Stomach (tissue), 19 donors: ENCODE measurements at places on chromosomes 3 and 15.

- DNase-seq: no peak
- H3K27me3 ChIP-seq: no peaks in the 10 kb centered on the region
- no peaks in the 10 kb centered on the region for H3K36me3 ChIP-seq
- H3K4me3 ChIP-seq: no peak overlapping the region
- no peak overlapping the region for H3K27ac ChIP-seq
Observed at GRCh38 chr3:137294839-137295238, 337.1 kb downstream of the IL20RB start.

DNA sequence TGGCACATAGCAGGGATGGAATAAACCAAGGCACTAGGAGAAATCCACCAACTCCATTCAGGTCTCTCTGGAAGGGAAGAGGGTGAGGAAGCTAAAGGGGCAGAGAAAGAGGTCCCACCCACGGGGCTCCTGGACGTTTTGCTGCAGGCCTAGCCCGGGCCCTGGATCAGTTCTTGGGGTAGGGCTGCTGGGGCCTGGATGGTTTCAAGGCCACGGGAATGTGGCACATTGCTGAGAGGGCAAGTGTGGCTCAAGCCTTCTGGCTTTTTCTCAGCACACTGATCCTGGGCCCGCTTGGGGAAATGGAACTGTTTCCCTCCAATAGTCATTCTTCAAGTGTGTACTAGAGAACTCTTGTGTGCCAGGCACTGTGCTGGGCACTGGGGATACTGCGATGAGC is 24.0 kb downstream of the EPHB3 start:
- no peak for DNase-seq
- peaks cover 43% of the 10 kb centered on the region for H3K4me1 ChIP-seq
- H3K36me3 ChIP-seq: peaks cover 15% of the 10 kb centered on the region
- H3K27ac ChIP-seq: no peak overlapping the region
- no peak overlapping the region for H3K4me3 ChIP-seq

- H3K36me3 ChIP-seq: no peaks in the 10 kb centered on the region
- no peak overlapping the region for H3K27ac ChIP-seq
- peaks cover 42% of the 10 kb centered on the region for H3K4me1 ChIP-seq
- no peak overlapping the region for H3K4me3 ChIP-seq
- peak; percentile 59 for DNase-seq
Observed at GRCh38 chr3:100978011-100978659, 15.1 kb downstream of the ABI3BP start.

DNA sequence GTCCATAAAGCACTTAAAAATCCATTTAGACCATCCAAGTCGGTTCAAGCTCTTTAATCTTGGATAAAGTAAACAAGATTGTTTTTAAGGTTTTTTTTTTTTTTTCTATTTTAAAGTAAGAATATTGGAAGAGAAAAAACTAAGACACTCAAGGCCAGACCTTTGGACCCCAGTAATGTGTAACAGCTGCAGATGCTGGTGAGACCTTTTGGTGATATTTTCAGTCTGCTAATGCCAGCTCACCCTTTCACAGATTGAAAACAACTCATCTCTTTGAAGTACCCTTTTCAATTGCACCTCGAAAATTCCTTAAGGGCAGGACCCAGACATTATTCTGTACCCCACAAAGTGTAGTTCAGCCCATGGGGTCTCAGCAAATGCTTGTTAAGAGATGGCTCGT is 260.7 kb upstream of the CTNNB1 start:
- DNase-seq: no peak
- H3K27me3 ChIP-seq: no peaks in the 10 kb centered on the region

DNA sequence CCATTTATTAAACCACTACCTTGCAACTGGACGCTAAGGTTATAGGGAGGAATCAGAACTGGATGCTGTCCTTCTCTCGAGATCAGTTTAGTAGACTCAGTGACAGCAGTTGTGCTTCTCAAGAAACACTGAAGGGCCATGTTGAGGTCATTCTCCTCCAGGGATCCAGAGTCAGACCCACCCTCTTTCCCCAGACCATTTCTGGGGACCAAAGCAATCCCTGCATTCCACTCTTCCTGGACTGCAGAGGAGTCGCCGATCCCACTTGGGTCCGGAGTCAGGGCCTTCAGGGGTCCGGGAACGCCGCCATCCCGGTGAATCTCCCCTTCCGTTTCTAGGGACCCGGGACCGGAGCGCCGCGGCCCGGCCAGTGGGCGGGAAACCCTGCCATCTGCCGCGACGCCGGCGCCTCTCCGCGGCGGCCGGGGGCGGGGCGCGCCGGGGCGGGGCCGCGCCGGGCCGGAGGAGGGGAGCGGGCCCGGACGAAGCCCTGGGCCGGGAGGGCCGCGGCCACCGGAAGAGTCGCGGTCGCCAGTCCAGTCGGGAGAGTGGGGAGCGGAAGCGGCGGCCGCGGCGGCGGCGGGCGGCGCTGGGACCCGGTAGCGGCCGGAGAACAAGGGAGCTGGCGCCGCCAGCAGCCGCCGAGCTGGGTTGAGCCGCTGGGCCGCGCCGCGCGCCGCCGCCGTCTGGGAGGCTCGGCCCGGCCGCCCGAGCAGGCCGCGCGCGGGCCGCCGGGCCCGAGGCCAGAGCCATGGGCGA is at the start of gene DVL3:
Gene DVL3, plus strand, starts transcription at position 493 of the 759 bp plus-strand sequence. Its CDS starts 259 bp downstream, at position 752.
- peak within 1 kb of the TSS; percentile 61 for H3K4me3 ChIP-seq
- H3K27me3 ChIP-seq: no peaks in the 10 kb centered on the region
- H3K27ac ChIP-seq: peak within 1 kb of the TSS; percentile 95

- H3K27me3 ChIP-seq: no peaks in the 10 kb centered on the region
- H3K4me1 ChIP-seq: no peaks in the 10 kb centered on the region
- H3K4me3 ChIP-seq: no peak overlapping the region
- DNase-seq: no peak
- peak overlapping the region; percentile 71 for H3K27ac ChIP-seq
Observed at GRCh38 chr3:124272605-124273151, 280.8 kb upstream of the ROPN1 start.

- H3K36me3 ChIP-seq: no peaks in the 10 kb centered on the region
- no peaks in the 10 kb centered on the region for H3K4me1 ChIP-seq
- no peaks in the 10 kb centered on the region for H3K27me3 ChIP-seq
- no peak overlapping the region for H3K27ac ChIP-seq
Observed at GRCh38 chr3:190375671-190376070, 12.3 kb upstream of the CLDN16 start.

DNA sequence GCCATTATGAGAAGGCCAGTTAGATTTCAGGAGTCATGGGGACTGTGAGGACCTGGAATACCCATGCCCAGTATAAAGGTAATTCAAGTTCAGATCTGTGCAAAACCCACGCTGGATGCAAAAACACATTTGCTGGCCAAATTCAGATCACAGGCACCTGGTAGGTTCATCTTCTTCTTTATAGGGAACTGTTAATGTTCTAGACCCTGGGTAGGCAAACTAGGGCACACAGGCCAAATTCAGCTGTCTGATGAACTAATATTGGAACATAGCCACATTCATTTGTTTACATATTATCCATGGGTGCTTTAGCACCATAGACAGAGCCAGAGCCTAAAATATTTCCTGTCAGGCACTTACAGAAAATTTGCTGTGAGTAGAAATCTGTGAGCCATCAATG is 241.4 kb downstream of the PTPRG start:
- no peak for DNase-seq
- peaks cover 37% of the 10 kb centered on the region for H3K4me1 ChIP-seq
- no peaks in the 10 kb centered on the region for H3K27me3 ChIP-seq
- H3K36me3 ChIP-seq: no peaks in the 10 kb centered on the region
- H3K4me3 ChIP-seq: no peak overlapping the region

GRCh38 chr15:61337541-61337940 is 108.4 kb upstream of the RORA start:
- H3K4me3 ChIP-seq: no peak overlapping the region
- DNase-seq: no peak
- no peak overlapping the region for H3K27ac ChIP-seq
- H3K36me3 ChIP-seq: no peaks in the 10 kb centered on the region
- H3K27me3 ChIP-seq: no peaks in the 10 kb centered on the region

GRCh38 chr15:33104212-33104611 is 90.3 kb downstream of the FMN1 start:
- H3K4me1 ChIP-seq: no peaks in the 10 kb centered on the region
- no peaks in the 10 kb centered on the region for H3K36me3 ChIP-seq
- H3K27me3 ChIP-seq: no peaks in the 10 kb centered on the region
- no peak for DNase-seq

DNA sequence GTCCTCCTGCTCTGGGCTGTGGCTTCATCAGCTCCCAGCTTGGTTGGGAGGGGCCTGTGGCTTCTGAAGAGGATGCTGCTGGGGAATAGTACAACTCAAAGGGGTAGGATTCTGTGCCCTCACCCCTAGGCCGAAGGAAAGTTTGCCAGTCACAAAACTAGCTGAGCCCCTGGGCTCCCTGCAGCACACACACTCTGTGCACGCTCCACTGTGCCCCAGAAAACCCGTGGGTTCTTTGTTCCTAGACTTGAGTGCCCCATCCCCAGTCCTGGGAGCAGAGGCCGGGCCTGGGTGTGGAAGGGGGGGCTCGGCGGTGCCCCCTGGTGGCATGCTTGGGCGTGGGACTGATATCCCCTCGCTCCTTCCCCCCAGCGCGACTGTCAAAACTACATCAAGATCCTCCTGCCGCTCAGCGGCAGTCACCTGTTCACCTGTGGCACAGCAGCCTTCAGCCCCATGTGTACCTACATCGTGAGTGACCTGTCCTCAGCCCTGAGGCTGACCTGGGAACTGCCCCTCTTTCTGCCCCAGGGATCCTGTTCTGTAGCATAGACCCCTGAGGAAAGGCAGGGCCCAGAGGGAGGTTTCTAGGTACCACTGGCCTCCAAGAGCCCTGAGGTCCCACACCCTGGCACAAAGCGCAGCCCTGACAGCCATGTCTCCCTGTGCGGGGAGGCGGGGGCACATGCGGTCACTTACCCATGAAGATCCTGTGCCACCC is 14.2 kb downstream of the CIB1 start:
- H3K4me1 ChIP-seq: peaks cover 24% of the 10 kb centered on the region
- no peak overlapping the region for H3K27ac ChIP-seq
- DNase-seq: peak; percentile 61
- no peak overlapping the region for H3K4me3 ChIP-seq
- H3K27me3 ChIP-seq: no peaks in the 10 kb centered on the region

DNA sequence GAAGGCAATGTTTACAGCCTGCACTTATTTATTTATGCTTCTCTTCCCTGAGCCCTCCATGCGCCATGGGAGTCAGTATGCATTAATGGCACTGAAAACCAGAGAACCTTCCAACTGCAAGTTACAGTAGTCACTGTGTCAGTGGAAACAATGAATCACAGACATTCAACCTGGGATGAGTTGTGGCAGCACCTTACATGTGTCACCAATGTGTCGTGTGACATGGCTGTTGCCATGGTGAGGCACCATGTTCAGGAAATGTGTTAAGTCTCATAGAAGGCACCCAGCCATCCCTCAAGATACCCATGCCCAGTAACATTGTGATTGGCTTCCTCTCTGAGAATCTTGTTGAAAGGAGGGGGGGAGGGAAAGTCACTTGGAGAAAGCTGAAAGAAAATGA is 105.0 kb downstream of the FOXP1 start:
- DNase-seq: no peak
- H3K27ac ChIP-seq: no peak overlapping the region
- H3K4me3 ChIP-seq: no peak overlapping the region
- H3K27me3 ChIP-seq: no peaks in the 10 kb centered on the region
- H3K36me3 ChIP-seq: no peaks in the 10 kb centered on the region

GRCh38 chr3:116053017-116053416 is 392.3 kb downstream of the LSAMP start:
- no peak overlapping the region for H3K27ac ChIP-seq
- H3K4me3 ChIP-seq: no peak overlapping the region
- no peak for DNase-seq
- no peaks in the 10 kb centered on the region for H3K27me3 ChIP-seq
- no peaks in the 10 kb centered on the region for H3K4me1 ChIP-seq

GRCh38 chr15:85534031-85534430 is 153.6 kb downstream of the AKAP13 start:
- H3K27ac ChIP-seq: peak overlapping the region; percentile 47
- H3K4me3 ChIP-seq: no peak overlapping the region
- no peaks in the 10 kb centered on the region for H3K27me3 ChIP-seq
- H3K4me1 ChIP-seq: peaks cover 54% of the 10 kb centered on the region
- no peak for DNase-seq

- no peak overlapping the region for H3K4me3 ChIP-seq
- H3K27ac ChIP-seq: no peak overlapping the region
- peaks cover 8% of the 10 kb centered on the region for H3K4me1 ChIP-seq
- no peaks in the 10 kb centered on the region for H3K27me3 ChIP-seq
- DNase-seq: no peak
Observed at GRCh38 chr15:89802231-89802928, 12.3 kb downstream of the ANPEP start.

- H3K4me3 ChIP-seq: no peak overlapping the region
- H3K4me1 ChIP-seq: peaks cover 5% of the 10 kb centered on the region
- H3K36me3 ChIP-seq: no peaks in the 10 kb centered on the region
- H3K27ac ChIP-seq: no peak overlapping the region
Observed at GRCh38 chr3:36542186-36542585, 161.9 kb downstream of the STAC start.

DNA sequence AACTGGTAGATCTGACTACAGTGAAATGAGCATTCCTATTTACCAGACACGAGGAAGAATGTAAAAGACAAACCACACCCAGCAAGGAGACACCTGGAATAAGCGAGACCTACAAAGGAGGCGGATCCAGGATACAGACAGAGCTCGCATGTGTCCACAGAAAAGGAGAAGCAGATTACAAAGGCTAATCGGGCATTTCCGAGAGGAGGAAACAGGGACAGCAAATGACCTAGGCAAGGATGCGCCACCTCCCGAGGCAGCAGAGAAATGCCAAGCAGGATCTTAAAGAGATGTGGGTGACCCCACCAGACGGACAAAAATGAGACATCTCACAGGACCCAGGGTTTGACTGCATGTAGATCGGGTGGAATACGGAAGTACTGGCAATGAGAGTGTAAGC is 63.2 kb upstream of the IQSEC1 start:
- no peak overlapping the region for H3K27ac ChIP-seq
- DNase-seq: no peak
- no peaks in the 10 kb centered on the region for H3K36me3 ChIP-seq
- no peaks in the 10 kb centered on the region for H3K4me1 ChIP-seq
- no peak overlapping the region for H3K4me3 ChIP-seq

GRCh38 chr15:77993374-77993911 is 84.1 kb downstream of the TBC1D2B start:
- H3K4me3 ChIP-seq: no peak overlapping the region
- peaks cover 25% of the 10 kb centered on the region for H3K36me3 ChIP-seq
- H3K27ac ChIP-seq: peak overlapping the region; percentile 82
- H3K27me3 ChIP-seq: no peaks in the 10 kb centered on the region
- DNase-seq: no peak

- no peak for DNase-seq
- no peak overlapping the region for H3K27ac ChIP-seq
- peaks cover 96% of the 10 kb centered on the region for H3K36me3 ChIP-seq
- H3K4me1 ChIP-seq: peaks cover 4% of the 10 kb centered on the region
- H3K4me3 ChIP-seq: no peak overlapping the region
- H3K27me3 ChIP-seq: no peaks in the 10 kb centered on the region
Observed at GRCh38 chr3:52349131-52349530, 33.0 kb downstream of the DNAH1 start.

- H3K27me3 ChIP-seq: no peaks in the 10 kb centered on the region
- H3K36me3 ChIP-seq: peaks cover under 1% of the 10 kb centered on the region
- peaks cover 45% of the 10 kb centered on the region for H3K4me1 ChIP-seq
Observed at GRCh38 chr3:45553469-45553974, 41.0 kb upstream of the LIMD1 start.
